ENCODE measurements at places on chromosomes 6 and 20.

DNA sequence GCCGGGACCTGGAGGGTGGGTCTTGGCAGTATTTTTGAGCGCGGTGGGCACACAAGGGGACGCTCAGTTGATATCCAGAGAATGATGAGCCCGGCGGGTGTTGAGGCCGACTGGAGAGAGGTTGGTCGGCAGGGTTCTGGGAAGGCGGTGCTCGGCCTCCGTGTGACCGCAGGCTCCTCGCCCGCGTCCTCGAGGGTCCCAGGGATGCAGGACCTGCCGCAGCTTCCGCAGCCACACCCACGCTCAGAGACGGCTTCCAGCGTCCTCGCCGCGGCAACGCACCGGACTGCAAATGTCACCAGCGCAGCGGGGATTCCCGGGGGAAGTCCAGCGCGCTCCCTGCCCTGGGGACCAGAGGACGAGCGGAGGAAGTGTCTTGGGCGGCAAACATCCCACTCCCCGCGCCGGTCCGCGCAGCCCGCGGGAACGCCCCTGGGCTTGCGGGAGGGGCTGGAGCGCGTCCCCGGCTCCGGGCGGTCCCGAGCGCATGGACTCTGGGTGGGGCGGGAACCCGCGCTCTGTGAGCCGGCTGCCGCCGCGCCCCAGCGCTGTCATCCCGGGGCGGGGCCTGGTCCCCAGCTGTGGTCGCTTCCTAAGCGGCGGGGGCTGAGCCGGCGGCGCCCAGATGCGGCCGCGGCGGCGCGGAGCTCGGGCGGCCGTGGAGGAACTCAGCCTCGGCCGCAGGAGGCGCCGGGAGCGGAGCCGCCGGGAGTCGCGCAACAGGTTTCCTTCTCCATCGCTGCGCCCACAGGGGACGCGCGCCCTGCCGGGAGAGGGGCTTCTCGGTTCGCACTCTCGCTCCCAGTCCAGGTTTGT is at the start of gene STX11:
Gene STX11, plus strand, starts transcription at position 624 of the 816 bp plus-strand sequence. CDS start 36,111 bp downstream, outside the sequence.
- peak; percentile 49 for DNase-seq

DNA sequence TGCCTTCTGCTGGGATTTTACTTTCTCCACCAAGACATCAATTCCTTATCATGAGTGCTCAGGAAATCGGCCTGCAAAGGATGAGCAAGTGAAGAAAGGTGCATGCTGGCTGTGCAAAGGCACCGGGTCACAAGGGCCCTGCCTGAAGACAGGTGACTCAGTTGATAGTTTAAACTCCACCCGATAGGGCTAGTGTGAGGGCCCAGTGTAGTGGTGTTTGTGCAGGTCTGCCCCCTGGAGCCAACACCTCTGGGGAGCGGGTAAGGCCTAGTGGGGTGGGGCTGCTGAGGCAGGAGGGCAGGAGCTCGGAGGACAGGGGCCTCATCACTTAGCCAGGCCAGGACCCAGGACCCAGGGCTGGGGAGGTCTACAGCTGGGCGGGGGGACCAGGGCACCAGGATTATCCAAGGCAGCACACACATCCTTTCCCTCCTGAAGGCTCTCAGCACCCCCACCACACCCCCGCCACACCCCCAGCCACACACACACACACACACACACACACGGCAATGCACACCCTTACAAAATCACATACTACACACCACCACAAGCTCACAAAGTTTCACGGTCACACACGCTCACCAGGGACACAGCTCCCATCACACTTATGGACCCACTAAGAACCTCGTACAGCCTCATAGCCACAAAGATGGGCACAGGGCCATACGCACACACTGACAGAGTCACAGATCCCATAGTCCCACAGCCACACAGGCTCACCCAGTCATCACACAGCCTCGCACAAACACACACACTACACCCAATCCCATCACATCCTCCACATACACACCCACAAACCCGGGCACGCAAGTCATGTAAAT is 75.4 kb downstream of the GRM4 start:
- DNase-seq, result no peak

- no peak for DNase-seq
These were observed at the start of gene LIME1 for GRCh38 chr20:63735859-63736718. Gene LIME1, plus strand, starts transcription at chr20:63736664. Its CDS starts 886 bp downstream, at chr20:63737550.

DNA sequence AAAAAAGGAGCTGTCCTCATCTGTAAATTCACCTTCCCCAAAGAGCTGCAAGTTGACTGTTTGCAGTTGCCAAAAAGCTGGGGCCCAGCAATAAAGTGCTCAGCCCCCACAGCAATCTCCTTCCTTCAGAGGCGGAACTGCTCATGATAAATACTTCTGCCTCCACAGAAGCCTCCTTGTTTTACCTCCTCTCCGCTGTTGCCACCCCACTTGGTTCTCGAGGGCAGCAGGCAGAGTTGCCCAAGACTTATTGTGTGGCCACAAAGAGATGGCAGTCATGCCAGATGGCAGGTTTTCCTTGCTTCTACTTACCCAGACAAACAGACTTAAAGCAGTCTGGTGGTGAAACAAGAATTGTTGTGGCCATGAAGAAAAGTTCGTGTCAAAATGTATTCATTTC is 66.3 kb downstream of the SLX4IP start:
- DNase-seq, result no peak

DNA sequence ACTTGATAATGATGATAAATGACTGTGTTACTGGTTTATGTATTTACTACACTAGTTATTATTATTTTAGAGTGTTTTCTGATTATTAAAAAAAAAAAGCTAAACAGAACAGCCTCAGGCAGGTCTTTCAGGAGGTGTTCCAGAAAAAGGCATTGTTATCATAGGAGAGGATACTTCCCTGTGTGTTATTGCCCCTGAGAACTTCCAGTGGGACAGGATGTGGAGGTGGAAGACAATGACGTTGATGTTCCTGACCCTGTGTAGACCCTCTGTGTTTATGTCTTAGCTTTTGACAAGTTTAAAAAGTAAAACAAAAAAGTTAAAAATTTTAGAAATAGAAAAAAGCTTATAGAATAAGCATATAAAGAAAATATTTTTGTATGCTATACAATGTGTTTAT is 49.1 kb downstream of the NCOA7 start:
- DNase-seq, result no peak

DNA sequence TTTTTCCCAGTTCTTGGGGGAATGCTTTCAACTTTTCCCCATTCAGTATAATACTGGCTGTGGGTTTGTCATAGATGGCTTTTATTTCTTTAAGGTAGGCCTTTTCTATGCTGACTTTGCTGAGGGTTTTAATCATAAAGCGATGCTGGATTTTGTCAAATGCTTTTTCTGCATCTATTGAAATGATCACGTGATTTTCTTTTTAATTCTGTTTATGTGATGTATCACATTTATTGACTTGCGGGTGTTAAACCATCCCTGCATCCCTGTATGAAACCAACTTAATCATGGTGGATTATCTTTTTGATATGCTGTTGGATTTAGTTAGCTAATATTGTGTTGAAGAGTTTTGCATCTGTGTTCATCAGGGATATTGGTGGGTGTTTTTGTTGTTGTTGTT is 65.6 kb downstream of the ERMARD start:
- DNase-seq, result no peak

GRCh38 chr6:33627876-33628275 is 6.8 kb downstream of the ITPR3 start:
- no peak for DNase-seq

DNA sequence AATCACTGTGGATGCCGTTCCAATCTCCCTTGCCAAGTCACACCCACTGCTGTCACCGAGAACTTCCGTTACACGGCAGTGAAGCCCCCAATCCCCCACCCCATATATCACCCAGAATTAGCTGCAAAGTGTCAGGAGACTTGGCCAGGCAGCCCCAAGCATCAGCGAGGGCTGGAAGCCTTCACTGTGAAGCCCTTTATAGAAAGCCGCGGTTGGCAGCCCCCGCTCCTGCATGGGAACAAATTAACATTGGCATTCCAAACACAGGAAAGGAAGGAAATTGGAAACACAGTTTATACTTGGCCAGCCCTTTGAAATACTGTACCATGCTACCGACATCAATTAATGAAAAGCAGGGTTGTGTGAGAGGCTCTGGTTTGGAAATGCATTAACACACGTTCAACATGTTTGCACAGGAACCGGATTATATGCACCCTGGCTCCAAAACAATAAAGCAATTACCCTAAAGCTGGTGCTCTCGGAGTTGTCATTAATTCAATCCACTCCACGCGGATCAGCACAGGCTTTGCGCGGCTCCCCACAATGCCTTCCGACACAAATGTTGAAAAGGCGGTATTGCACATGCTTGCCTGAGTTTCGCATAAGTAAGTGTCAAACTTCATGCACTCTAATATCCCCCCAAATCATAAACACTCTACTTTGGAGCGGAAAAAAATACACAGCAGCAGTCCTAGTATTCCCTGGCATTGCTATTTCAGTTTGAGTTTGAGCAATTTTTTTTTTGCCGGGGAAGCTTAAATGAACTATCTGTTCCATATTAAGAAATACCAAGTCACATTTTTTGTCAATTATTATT is 7.1 kb downstream of the BMP7 start:
- no peak for DNase-seq

DNA sequence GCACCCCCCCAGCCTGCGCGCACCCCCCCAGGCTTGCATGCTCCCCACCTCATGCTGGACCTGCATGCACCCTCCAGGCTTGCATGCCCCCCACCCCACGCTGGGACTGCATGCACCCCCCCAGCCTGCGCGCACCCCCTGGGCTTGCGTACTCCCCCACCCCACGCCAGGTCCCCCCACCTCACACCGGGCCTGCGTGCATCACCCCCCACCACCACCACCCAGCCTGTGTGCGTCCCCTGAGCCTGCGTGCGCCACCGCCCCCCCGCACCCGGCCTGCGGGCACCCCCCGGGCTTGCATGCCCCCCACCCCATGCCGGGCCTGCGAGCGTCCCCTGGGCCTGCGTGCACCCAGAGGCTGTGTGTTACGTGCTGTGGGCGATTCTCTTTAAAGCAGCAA is 61.0 kb upstream of the SLCO4A1 start:
- no peak for DNase-seq

DNA sequence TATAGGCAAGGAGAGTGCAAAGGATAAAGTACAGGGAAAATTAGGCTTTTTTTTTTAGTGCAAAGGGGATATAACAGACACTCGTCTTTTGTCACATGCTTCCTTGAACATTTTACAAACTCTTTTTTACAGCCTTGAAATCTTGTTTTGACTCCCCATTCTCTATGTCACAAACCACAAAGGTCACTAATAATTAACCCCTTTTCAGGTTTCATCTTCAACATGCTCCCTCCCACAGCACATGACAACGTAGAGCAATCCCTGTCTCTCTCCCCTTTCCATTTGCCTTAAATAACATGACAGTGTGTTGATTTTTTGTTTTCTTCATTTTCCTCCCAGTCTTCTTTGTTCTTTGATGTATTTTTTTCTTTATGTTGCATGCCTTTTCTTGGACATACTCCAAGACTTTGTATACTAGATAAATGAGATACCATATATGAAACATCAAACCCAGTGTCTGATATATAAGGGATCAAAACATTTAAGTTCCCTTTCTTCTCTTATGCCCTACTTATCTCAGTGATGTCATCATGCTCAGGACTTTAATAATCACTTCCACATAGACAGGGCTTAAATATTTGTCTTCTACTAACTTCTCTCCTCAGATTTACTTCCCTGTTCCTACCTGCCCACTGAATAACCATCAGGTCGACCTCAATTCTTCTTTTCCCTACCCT is 378.7 kb upstream of the HSF2 start:
- DNase-seq, result no peak

DNA sequence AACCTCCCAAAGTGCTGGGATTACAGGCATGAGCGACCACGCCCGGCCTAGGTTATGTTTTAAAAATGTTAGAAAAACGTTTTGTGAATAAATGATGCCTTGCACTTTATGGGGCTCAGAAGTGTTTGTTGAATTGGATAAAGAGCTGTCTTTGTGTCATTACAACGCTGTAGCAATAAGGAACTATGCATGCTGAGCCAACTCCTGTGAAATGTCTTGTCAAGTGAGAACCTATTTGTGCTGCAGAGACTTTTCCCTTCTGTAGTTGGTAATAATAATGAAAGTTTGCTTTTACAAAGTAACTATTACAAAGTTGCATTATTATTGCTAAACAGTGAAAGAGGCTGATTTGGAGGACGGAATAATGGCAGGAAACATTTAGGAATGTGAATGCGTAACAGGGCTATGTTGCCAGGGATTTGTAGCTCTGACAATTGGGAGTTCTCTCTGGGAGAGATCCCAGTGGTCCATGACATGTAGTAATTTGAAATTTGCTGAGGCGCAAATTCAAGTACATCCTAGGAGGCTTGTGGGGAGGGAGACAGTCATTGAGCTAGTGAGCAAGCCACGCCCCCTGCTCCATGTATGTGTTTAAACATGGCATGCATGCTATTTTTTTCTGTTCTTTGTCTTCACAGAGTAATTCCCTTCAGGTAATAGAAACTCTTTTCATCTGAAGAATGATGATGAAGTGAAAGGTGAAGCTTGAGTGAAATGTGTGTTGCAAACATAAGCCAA is 16.8 kb upstream of the BICRAL start:
- DNase-seq, result no peak

DNA sequence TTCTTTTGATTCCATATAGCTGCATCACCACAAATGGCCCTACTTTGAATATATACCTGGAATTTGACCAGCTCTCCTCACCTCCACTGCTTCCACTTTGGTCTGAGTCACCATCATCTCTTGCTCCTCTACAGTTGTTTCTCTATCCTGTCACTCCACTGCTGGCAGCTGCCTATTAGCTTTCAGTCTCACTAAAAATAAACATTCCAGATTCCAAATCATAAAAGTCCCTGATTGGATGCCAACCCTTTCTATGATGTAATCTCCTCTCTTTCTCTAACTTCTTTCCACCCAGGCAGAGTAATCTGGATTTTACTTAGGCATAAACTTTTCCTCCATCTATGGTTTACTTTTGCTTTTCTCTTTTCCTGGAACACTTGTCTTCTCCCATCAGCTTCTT is 49.1 kb downstream of the RFPL4B start:
- peak; percentile 16 for DNase-seq

DNA sequence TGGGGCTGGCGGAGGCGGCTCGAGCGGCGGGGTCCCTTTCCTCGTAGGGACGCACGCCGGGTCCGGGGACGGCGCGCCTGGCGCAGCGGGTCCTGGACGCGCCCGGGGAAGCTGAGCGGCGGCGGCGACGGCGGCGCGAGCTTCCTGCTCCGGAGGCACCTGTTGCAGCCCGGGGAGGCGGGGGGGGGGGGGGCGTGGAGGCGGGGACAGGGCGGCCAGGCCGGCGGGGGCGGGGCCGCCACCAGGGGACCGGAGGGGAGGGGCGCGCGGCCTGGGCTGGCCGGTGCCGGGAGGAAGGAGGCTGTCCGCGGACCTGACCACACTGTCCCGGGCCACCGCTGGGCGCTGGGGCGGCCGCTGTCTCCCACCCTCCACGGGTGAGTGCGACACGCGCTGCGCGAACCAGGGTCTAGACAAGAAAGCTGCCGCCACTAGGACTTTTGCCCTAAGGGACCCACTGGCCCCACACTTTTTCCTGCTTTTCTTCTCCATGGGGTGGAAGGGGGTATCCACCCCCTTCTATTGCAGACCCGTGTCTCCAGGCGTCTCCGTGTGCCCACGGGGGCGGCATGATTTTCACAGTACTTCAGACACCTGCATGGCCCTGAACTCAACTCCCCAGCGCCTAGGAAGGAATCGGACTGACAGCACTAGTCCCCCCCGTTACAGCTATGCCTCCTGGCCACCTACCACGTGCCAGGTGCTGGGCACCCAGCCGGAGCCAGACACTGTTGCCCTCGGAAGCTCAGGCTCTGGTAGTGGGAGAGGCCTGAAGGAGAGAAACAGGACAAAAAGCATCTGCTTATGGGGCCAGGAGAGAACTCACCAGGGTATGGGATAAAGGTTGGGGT is at the start of gene NFATC2:
Gene NFATC2, minus strand, starts transcription at position 149 of the 851 bp plus-strand sequence. CDS start 220 bp downstream, outside the sequence.
- DNase-seq, result no peak

- DNase-seq, result no peak
These were observed 475 bp downstream of the OR2B6 start for GRCh38 chr6:27957516-27957915.

GRCh38 chr20:31569163-31570020 is 35.7 kb upstream of the ID1 start:
- DNase-seq, result peak; percentile 59
